ENCODE measurements at places on chromosomes 13 and 19.
A peak's percentile ranks its signal among the peaks of the same experiment; 100 is the strongest.

DNA sequence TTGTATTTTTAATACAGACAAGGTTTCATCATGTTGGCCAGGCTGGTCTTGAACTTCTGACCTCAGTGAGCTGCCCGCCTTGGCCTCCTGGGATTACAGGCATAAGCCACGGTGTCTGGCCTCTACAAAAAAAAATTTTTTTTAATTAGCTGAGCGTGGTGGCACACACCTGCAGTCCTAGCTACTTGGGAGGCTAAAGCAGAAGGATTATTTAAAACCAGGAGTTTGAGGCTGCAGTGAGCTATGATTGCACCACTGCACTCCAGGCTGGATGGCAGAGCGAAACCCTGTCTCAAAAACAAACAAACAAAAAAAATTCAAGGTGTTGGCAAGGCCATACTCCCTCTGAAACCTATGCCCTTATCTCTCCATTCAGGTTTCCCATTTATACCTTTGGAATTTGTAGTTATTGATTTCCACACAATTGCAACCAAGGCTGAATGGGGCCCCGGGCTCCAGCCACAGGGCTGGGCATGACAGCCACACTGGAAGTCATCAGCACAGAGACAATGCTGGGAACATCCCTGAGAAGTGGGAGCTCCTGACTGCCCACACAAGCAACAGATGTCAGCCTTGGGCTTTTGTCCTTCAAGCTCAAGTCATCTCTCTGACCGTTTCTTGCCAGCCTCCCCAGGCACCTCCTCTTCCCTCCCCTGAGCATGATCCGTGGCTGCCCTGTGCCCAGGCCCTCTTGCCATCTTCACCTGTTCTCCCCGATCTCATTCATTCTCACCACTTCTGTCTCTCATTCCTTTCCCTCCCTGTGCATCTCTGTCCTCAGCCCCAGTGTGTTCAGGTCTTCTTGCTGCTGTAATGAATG lies 27.2 kb upstream of the CALM3 start:
- no peak for DNase-seq

DNA sequence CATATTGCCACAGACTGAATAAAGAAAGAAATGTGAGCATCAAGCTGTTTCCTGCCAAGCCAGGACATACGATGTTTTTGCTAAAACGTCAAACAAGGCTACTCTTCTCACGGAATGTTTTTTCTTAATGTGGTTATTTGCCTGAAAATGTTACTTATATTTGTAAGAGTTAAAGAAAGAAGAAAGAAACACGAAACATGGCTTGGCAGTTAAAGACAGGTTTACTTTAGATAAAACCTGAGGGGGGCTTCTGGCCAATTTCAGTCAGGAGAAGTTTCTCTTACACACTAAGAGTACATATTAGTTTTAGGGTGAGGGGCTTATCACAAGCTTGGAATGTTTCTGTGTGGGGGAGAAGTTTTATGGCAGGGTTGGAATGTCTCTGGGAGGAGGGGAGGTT lies 4.4 kb upstream of the OR10H4 start:
- no peak for DNase-seq

DNA sequence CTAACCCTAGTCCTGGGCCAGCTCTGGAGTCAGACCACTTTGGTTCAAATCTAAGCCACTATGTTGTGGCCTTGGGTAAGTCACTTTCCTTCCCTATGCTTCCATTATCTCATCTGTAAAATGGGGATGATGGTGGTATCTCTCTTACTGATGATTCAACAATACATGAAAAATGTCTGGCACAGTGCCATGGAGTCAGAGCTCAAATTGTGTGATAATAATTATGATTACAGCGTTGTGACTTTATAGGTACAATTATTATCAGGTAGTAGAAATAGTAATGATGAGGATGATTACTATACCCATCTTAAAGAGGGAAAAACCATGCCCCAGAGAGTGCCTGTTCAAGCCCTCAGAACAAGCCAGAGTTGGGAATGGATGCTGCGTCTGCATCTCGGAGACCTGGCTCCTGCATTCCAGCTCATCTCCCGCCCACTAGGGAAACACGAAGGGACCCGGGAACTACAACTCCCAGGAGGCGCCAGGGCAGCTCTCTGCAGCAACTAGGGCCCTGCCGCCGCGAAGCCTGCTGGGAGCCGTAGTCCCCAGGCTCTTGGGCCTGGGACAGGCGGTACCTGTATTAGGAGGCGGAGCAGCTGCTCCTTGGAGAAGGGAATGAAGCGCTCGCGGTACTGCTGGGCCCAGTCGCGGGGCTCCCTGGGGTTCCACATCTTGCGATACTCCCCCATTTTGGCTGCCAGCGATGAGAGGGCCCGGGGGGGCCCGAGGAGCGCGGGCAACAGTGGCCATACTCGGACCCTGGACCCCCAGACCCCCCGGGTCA lies 832 bp downstream of the TMEM143 start:
- peak; percentile 91 for DNase-seq

DNA sequence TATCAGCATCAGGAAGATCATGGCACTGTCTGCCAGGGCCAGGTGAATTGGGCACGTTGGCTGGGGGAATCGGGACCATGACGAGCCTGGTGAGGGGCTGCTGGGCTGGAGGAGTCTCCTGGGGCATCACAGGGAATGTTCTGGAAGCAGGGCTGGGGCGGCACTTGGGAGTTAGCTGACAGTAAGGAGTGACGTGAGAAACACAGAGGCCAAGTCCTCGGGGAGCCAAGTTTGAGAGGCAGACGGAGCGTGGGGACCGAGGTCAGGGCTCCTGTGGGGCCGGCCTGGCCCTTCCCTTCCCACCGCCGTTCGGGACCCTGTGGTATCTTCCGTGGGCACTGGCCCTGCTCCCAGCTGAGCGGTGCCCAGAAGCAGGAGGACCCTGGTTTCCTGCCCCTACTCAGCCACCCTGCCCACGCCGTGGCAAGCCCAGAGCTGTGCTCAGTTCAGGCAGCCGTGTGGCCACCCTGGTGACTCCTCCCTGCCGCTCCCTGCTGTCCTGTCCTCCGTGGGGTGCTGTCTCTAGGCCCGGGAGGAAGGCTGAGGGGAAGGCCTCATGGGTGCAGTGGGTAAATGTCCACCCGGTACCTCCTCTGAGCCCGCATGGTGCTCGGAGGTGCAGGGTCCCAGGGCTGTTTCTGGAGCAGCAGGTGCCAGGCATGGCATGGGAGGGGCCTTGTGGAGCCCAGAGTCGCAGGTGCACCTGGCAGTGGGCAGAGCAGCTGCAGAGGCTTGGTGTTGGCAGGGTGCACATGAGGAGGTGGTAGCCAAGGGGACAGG lies 25.2 kb downstream of the CRTC1 start:
- DNase-seq: no peak

DNA sequence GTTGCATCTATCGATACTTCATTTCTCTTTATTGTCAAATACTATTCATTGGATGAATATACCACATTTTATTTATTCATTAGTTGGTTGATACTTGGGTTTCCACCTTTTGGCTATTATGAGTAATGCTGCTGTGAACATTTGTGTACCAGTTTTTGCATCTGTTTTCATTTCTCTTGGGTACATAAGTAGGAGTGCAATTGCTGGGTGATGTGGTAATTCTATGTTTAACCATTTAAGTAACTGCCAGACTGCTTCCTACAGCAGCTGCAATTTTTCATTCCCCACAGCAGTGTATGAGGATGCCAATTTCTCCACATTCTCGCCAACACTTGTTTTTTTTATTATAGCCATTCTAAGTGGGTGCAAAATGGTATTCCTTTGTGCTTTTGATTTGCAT lies 2.6 kb downstream of the KCNJ14 start:
- DNase-seq: no peak

- DNase-seq: no peak
These were observed 4.2 kb downstream of the ARHGAP45 start for GRCh38 chr19:1070931-1071791.

- no peak for DNase-seq
These were observed 225.7 kb downstream of the ABCC4 start for GRCh38 chr13:95075506-95075905.

- no peak for DNase-seq
These were observed 8.4 kb downstream of the ARL11 start for GRCh38 chr13:49636705-49637104.

DNA sequence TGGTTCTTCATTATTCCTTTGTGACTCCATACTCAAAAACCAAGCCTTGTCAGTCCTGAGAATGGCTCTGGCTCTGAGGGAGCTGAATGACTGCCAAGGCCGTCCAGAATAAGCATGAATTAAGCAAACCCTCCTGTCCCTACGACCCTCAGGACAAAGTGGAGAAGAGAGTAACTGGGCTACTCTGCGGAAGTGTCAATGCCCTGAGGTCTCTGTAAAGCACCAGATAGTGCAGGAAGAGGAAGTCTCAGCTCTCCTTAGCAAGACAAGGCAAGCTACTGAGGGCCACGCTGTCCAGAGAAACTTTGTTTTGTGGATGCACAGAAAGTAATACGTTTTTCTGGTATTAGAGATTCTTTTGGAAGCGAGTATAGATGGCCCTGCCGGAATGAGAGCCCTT lies 94.1 kb downstream of the RNASEH2B start:
- no peak for DNase-seq

- DNase-seq: no peak
These were observed 23.1 kb downstream of the PSPC1 start for GRCh38 chr13:19759669-19760068.

- DNase-seq: no peak
These were observed 18.9 kb downstream of the ZNF563 start for GRCh38 chr19:12314553-12314952.

DNA sequence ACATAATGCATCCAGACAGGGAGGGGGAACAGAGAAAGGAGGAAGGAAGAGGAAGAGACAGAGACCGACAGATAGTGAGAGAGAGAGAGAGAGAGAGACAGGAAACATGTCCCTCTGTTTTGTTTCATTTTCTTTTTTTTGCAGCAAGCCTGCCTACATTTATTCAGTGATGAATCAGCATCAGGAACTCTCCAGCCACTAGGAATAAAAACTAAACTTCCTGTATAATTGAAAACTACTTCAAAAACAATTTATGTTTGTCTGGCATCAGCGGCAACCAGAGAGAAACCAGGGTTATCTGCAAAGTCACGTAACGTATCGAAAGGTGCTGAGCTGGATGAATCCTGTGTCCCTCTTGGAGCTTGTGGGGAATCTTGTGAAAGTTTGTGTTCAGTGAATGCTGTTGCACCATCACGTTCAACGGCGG lies 148.6 kb upstream of the SOX21 start:
- DNase-seq: no peak

GRCh38 chr13:101977475-101977874 lies 424.4 kb downstream of the FGF14 start:
- DNase-seq: no peak

DNA sequence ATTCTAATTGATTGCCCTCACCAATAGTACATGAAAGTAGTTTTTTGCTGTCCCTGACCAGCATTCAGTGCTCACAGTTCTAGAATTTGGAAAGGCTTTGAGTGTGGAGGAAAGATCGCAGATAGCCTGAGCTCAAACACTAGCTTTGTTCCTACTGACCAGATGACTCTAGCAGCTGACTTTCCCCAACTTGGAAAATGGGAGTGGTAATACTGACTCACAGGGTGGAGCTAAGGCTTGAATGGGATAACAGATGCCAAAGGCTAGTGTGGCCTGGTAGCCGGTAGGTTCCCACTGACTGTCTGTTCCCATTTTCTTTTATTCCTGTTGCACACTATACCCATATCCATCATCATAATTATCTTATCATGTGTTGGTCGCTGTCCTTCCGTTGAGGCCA lies 3.7 kb downstream of the ZSCAN22 start:
- no peak for DNase-seq

- peak; percentile 71 for DNase-seq
These were observed 2.9 kb downstream of the SUPT5H start for GRCh38 chr19:39448271-39448670.

DNA sequence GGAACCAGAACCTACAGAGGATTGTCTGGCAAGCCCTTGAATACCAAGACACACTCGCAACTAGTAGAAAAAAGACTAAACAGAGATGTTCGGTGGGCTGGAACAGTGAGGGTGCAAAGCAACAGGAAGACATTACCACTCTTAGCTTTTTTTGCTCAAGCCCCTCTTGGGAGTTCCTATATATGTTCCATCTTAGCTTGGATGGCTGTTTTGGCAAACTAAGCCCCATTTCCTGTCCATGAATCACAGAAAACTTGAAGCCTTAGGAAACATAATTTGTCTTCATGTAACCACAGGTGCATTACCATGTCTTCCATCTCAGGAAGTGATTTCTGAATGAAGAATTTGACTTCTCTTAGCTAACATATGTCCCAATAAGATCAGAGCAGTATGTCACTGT lies 446.3 kb downstream of the OLFM4 start:
- no peak for DNase-seq

- peak; percentile 7 for DNase-seq
These were observed 84.0 kb downstream of the MZT1 start for GRCh38 chr13:72643311-72643989.

GRCh38 chr13:75491376-75491775 lies 9.4 kb upstream of the TBC1D4 start:
- no peak for DNase-seq

DNA sequence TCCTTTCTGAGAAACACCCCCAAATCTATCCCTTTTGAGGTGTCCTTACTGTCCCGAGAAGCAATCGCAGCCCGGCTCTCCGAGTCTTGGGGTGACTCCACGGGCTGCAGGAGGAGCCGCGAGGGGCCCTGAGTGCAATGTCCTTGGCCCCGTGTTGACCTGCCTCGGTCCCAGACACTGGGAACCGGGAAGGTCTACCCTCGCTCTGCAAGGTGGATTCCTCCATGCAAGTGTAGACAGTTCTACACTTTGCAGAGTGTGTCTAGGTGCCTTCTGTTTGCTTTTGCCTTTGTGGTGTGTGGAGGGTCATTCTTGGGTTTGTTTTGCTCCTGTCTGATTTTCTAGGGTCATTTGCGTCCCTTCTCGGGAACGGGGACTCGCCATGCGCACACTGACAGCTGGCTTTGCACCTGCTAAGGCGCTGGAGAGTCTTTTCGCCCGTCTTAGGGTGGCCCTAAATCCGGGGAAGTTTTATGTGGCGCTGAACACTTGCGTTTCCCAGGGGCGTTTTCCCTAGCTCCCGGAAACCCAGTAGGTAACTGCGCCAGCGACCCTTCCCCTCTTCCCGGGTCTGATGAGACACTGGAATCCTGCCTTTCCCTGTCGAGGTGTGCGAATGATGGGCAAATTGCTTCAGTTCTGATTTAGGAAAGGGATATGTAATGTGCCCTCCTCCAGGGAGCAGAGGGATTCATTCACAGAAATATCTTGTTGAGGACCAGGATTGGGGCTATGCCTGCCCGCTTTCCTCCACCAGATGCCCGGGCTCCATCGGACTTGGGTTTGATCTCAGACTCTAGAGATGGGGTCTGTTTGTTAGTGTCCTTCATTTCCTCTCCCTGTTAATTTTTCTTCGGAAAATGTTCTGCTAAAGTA lies 755 bp downstream of the SERTM1 start:
- DNase-seq: no peak

GRCh38 chr13:52393572-52394357 lies 12.2 kb downstream of the THSD1 start:
- no peak for DNase-seq

- peak; percentile 37 for DNase-seq
These were observed 5.7 kb downstream of the WDR62 start for GRCh38 chr19:36060430-36060829.

Data from germinal center (tissue), 1 donor.